Mesendoderm (in vitro differentiated cells): ENCODE measurements at places on chromosomes 4 and X.

- DNase-seq, result no peak
These were observed 61.8 kb downstream of the NFKB1 start for GRCh38 chr4:102563000-102563399.

DNA sequence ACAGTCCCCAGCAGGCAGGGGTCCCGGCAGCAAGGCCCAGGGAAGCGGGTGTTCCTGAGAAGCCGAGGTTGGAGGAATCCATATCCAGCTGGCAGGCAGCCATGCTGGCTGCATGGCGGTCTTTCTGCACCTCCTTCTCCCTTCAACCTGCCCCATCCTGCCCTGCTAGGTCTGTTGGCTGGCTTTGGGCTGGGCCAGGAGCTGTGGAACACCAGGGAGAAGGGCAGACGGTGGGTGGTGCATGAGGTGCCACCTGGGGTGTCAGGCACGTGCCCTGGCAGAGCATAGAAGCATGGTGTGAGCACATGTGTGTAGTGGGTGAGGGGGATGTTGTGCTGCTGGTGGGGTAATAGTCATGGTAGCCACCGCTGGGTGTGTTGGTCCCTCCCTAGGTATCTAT is 150.1 kb downstream of the PJA1 start:
- no peak for DNase-seq

DNA sequence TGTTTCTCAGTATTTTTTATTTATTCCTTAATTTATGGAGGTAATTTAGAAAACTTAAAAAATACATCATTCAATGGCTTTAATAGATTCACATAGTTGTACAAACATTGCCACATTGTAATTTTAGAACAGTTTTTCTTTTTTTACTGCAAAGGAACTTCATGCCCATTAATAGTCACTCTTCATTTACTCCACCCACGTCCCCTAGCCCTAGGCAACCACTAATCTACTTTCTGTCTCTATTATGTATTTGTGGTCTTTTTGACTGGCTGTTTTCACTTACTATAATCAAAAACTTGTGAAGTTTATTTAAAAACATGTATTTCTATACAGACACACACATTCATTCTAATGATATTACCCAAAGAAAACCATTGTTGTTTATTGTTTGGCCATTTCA is 664.8 kb downstream of the GRID2 start:
- no peak for DNase-seq

DNA sequence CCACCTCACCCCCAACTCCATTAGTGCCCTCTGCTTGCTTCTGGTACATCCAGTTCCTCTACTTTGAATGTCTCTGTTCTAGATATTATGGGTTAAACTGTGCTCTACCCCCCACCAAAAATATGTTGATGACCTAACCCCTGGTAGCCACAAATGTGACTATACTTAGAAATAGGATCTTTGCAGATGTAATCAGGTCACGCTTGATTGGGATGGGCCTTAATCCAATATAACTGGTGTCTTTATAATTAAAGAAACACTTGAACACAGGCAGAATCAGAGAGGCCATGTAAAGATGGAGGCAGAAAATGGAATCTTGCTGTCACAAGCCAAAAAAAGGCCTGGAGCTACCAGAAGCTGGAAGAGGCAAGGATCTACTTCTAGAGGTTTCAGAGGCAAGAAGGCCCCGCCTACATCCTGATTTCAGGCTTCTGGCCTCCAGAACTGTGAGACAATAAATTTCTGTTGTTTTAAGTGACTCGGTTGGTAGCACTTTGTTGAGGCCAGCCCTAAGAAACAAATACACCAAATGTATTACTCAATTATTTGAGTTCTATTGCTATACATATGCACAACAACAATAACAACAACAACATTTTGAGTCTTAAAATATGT is 220.0 kb downstream of the PPP3CA start:
- no peak for DNase-seq

GRCh38 chr4:176789955-176790354 is 2.8 kb downstream of the VEGFC start:
- peak; percentile 51 for DNase-seq

DNA sequence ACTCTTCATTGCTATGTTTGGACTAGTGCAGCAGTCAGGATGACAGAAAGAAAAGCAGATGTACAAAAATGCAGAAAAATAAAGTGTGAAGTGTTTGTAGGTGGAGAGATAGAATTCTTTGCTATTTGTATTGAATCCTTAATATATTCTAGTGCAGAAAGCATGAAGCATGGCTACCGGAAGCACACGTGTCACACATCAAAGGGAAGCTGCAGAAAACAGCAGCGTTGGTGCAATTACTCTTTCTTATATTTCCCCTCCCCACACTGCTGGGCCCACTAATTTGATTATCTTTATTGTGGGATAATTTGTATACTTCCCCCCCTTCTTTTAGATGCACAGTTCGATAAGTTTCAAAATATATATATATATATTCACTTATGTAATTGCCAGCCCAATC is 35.9 kb upstream of the TAPT1 start:
- DNase-seq, result no peak

GRCh38 chrX:41705680-41706374 is 17.1 kb downstream of the GPR34 start:
- DNase-seq, result no peak

DNA sequence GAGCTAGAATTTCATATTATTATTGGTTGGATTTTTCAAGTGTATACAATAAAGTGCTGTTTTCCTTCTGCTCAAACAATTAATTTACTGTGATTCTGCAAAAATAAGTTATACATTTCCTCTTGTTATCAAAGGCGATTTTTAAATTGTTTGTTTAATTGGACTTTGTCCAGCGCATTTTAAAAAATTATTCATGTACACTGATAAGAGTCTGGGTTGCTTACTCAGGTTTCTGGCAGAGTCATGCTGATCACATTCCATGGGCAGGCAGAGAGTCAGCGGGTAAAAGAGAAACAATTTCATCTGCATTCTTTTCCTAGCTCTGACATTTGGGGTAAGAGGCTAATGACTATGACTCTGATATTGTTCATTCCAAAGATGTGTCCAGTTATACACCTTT is 8.9 kb downstream of the FAT4 start:
- peak; percentile 22 for DNase-seq

DNA sequence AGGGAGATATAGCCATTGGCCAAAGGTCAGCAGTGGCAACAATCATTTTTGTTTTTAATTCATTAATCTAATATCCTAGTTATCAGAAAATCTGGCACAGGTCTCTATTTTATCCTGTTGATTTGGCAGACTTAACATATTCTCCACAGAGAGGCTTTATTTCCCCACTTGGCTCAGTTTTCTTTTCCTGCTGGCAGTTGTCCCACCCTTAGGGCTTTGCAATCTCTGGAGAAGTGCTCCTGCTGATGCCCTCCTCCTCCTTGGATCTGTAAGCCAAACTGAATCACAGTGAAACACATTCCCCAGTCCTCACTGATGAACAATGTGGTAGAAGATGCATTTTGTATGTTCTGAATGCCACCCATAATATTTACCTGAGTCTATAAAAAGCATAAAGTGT is 889.7 kb downstream of the PDHA2 start:
- DNase-seq, result no peak

DNA sequence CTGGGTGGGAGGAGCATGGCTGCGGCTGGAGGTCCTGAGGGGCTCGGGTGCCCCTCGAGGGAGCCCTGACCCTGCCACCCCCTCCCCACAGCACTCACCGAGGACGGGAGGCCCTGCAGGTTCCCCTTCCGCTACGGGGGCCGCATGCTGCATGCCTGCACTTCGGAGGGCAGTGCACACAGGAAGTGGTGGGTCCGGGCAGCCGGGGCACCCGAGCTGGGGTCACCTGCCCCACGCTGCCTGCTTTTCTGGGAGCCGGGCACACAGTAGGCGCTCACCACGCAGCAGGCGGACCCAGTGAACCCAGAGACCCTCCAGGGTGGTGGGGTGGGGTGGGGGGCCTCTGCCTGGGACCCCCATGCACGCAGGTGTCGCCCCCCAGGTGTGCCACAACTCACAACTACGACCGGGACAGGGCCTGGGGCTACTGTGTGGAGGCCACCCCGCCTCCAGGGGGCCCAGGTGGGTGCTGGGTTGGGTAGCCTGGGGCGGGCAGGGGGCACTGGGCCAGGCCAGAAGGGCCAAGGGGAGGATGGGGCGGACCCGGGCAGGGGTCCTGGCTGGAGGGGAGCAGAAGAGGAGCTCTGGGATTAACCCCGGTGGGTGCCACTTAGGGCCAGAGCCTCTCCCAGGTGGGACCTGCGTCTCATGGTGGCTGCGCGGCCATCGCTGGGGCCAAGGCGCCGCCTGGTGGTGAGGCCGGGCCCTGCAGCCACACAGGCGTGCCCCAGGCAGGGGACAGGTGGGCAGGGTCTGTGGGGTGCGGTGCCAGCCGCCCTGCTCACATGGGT is 1.4 kb downstream of the HGFAC start:
- DNase-seq, result peak; percentile 53

GRCh38 chr4:71270901-71271300 is 67.9 kb upstream of the SLC4A4 start:
- peak; percentile 51 for DNase-seq

GRCh38 chr4:105911426-105911825 is 16.2 kb downstream of the NPNT start:
- no peak for DNase-seq
